ENCODE measurements at places on chromosomes 7 and 10.

DNA sequence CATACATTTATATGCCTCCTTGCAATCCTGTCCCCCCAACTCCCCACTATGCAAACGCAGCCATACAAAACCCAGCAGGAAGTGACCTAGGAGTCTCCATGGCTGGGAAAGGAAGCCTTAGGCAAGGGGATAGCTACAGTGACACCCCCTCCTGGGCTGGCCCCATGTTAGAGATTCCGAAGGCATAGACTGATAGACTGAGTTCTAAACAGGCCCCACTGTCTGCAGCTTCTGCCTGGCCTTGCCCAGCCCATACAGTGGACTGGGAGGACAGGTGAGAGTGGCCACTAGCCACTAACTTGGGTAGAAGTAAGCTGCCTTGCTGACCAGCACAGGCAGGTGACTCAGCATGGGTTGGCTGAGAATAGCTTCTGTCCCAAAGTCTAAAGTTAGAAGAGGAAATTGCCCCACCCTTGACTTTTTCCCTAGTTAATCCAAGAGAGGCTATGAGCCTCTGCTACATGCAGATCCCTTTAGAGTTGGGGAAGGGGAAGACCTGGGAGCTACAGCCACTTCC, 106.3 kb downstream of the C10orf105 start:
- no peak for DNase-seq

- DNase-seq: no peak
Measured at GRCh38 chr10:17671307-17671706, 27.4 kb downstream of the STAM start.

DNA sequence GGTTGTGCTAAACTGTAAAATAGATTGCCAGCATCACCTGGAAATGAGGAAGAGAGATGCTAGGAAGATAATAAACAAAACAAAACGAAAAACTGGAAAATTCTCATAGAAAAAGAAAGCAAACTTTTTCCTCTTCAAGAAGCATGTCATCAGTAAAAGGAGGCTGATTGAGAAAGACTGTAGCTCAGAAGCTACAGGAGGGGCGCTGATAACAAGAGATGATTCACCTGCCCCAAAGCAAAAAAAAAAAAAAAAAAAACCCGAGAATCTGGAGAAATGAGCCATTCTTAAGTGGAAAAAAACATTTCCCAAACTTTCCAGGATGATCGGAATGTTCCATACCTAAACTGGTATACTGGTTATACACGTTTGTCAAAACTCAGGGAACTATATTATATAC, 130.5 kb upstream of the C1QL3 start:
- DNase-seq: no peak

DNA sequence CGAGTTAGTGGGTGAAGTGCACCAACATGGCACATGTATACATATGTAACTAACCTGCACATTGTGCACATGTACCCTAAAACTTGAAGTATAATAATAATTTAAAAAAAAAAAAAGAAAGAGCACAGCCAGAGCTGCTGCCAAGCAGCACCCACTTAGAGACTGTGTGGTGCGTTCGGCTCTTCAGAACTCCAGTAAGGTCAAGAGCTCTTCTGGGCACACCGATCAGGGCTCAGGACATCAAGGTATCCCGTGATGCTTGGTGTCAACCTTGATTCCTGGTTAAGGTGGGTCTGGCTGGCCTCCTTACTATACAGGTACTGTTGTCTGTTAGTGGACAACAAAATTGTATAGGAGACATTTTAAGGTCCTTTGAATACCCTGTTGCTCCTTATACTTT, 385.7 kb upstream of the AKR1E2 start:
- DNase-seq: no peak

DNA sequence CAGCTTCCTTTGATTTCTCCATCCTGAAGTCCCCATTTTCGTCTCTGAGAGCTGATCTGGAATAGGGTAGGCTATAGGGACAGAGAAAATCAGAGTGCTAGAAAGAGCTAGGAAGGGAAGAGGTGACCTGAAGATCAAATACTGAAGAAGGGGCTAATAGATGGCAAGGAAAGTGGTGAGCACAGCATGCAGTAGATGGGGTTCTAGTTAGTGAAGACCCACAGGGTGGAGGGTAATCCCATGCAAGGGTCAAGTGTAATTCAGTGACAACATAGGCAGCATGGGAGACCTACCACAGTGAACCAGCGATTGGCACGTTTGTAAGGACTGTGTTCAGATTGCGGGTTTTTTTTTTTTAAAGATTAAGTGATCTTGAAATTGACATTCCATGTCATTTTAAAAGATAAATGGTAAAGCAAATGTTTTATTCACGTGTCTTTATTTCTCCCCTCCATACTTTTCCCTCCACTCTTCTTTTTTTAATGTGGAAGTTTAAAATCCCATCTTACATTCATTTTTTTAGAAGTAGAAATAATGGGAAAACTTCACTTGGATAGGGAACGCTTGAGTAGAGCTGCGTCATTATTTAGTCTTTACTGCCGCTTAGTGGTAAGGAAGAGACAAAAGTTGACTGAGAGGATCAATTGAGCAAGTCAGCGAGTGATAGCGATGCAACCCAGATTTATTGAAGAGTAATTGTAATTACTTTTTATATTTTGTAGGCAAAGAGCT, 21.0 kb upstream of the ABI1 start:
- DNase-seq: no peak

GRCh38 chr7:14934839-14935238, 32.3 kb upstream of the DGKB start:
- no peak for DNase-seq

GRCh38 chr10:103829838-103830465, 25.4 kb downstream of the SH3PXD2A start:
- DNase-seq: no peak

- no peak for DNase-seq
Measured at GRCh38 chr10:120989996-120990598, 138.9 kb downstream of the WDR11 start.

- no peak for DNase-seq
Measured at GRCh38 chr10:11183015-11183414, 165.3 kb downstream of the CELF2 start.

- DNase-seq: no peak
Measured at GRCh38 chr10:69337296-69338132, 59.2 kb downstream of the HK1 start.

DNA sequence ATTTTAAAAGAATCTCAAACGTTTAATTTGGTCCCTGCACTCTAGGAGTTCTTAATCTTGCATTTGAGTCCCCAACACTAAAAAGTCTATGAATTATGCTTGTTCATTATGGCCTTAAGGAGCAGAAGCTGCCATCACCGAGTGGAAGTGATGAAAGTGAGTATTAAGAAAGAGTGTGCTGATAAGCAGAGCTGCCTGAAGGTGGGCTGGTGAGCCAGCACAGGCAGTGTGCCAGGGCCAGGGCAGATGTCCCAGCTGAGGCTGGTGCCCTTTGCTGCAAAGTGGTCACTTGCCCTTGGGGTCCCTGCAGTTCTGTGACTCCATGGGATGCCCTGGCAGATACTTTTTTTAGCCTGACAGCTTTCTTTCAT, 72.9 kb upstream of the LOXL4 start:
- DNase-seq: no peak

- DNase-seq: no peak
Measured at GRCh38 chr7:30657131-30657530, 25.1 kb downstream of the CRHR2 start.

DNA sequence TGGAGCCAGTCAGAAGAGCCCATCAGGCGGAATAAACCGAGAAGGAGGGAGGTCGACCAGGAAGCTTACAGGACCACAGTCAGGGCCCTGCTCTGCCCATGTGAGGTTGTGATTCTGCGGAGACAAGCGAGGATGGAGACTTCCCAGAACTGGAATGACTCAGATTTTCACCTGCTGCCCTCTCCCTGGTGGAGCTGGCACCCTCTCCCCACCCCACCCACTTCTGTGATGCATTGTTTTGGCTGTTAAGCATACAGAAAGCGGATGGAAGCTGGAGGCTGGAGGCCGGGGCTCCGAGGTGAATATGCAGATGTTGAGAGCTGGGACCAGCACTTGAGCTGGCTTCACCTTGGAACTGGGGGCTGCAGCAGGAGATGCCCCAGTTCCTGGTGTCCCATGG, 57.4 kb downstream of the NPTX2 start:
- DNase-seq: no peak

DNA sequence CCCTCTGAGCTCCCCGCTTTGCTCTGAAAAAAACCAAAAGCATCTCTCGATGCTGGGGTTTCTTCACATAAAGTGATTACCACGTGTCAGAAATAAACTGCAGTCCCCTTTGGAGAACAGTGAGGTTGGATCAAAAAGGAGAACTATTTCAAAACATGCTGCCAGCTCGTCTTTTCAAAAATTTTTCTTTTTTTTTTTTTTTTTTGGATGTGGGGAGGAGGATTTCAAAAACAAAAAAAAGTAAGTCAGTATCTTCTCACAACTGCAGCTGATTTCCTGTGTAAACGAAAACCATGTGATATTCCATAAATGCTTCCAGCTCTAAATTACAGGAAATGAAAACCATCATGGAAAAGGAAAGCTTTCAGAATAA, 155.0 kb upstream of the LYZL2 start:
- no peak for DNase-seq

GRCh38 chr10:51137756-51138529, 63.7 kb downstream of the PRKG1 start:
- DNase-seq: no peak

DNA sequence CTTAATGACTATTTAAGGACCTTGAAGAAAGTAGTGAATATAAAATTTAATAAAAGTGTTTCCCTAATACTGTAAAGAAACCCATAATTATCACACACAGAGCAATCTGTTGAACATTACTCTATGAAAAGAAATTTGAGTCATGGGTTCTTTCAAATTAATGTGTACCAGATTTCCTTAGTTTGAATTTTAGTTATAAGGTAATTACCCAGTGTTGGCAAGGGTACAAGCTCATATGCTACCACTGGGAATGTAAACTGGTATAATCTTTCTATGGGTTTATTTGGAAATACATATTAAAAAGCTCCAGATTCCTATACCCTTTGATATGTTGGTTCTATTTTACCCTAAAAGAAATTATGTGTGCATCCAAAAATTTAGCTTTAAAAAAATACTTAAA, 22.9 kb downstream of the PANK1 start:
- DNase-seq: no peak

- no peak for DNase-seq
Measured at GRCh38 chr7:137404660-137405317, 61.3 kb upstream of the PTN start.

DNA sequence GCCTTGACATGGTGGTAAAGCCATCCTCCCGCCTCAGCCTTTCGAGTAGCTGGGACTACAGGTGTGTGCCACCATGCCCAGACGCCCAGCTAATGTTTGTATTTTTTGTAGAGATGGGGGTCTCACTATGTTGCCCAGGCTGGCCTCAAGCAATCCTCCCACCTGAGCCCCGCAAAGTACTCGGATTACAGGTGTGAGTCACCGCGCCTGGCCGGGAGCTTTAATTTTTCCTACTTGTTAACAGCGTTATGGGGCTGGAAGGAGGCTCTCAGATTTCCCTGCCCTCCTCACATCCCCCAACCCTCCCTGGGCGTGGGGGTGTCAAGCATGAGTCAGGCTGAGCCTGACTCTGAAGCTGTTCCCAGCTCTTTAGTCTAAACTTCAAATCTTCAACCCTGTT, 8.3 kb downstream of the ALKBH4 start:
- DNase-seq: no peak

GRCh38 chr10:22294694-22295093, 21.5 kb upstream of the COMMD3 start:
- no peak for DNase-seq

DNA sequence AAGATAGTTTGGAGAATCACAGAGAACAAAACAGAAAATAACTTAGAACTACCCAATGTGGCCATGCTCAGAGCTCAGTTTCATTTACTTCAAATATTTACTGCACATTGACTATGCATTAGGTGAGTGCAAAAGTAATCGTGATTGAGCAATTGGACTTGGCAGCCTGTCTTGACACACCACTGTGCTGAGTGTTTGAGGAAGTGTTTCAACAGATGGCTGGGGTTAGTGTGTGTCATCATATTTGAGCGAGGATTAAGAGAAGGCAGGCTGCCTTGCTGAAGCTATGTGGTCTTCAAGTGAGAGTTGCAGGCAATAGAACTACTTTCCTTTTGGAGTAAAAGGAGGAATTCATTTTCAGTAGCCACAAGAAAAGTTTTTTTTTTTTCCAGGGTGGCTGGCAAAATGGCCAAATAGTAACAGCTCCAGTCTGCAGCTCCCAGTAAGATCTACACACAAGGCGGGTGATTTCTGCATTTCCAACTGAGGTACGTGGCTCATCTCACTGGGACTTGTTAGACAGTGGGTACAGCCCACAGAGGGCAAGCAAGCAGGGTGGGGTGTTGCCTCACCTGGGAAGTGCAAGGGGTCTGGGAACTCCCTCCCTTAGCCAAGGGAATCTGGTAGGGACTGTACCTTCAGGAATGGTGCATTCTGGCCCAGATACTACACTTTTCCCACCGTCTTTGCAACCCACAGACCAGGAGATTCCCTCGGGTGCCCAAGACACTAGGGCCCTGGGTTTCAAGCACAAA, 37.6 kb downstream of the AKR1C4 start:
- DNase-seq: no peak

DNA sequence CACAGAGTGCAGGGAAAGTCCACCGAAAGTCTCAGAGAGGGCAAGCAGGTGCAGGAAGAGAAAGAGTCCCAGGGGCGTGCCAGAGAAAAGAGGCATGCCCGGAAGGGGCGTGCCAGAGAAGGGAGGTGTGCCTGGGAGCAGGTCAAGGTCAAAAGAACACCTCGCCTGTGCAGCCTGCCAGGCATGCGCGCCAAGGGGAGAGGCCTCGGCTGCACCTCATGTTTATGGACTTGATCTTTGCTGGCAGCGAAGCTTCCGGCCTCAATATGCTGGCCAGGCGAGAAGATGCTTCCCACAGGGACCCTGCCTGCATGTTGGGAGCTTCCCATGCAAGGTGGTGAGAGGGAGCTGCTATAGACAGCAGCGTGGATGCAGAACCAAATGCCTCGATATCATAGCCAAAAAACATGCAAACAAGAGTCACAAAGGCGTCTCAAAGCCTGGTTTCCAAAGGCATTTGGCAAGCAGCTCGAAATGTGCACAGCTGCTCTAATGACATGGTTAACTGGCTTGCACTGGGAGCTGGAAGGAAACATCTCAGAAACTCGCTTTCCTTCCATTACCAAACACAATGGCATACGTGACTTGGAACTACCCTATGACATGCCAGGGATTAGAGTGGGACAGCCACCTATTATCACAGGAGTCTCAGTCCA, 192.5 kb upstream of the PPP2R2D start:
- no peak for DNase-seq
